NCI-H1694 (cell line): ENCODE measurements at places on chromosomes 6 and 20.
A peak's percentile ranks its signal among the peaks of the same experiment; 100 is the strongest.

GRCh38 chr20:50477239-50477872 lies 32.8 kb upstream of the PTPN1 start:
- no peak for DNase-seq

- DNase-seq = no peak
Measured at GRCh38 chr6:142676027-142676443, 268.9 kb downstream of the HIVEP2 start.

DNA sequence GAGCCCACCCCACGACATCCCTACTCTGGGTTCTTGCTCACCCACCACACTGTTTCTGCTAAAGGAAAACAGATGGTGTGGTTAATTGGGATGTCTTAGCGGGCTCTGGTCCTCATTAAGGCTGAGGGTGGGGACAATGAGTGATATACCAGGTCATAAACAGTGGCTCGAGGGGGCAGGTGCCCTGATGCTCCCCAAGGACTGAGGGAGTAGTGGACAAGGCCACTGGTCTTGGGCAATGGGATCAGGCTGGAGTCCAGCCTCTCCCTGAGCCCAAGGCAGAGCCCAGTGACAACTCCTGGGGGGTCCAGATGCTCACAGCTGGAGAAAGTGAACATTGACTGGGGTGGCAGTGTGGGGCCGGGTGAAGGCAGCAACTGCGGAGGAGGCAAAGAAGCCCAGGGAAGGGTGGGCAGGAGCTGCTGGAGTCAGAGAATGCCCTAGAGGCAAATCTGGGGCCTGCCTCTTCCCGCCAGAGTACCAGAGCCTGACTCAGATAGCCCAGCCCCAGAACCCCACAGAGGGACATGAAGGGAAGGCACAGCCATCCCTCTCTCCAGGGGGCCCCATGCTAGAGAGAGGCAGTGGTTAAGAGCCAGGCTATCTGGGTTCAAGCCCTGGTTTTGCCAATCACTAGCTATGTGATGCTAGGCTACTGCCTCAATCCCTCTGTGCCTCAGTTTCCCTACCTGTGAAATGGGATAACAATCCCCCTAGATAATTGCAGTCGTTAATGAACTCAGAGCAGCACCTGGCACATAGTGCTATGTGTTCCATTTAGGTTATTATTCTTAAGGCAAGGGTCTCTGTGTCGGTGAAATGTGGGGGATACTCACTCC lies 72.3 kb downstream of the MRPL14 start:
- no peak for DNase-seq

GRCh38 chr20:41182296-41183212 lies 45.2 kb downstream of the PLCG1 start:
- DNase-seq = no peak

DNA sequence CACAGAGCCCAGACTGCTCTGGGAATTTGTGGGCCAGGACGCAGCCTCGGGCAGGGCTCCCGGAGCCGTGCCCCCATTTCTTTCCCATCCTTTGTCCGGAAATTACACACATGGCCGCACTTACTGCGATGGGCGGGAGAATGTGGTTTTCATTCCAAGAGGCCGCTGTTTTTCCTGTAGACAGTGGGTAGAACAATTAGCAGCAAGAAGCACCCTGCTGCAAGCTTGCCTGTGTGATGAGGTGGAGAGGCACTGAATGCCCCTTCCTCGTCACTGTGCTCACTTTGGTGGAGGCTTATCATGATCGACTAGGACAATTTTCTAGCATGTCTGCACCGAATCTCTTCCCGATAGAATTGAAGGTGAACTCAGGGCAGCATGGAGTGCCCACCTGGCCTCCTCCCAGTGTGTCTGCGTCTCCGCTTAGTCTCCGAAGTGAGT lies 102.8 kb downstream of the DACT2 start:
- DNase-seq = no peak

- DNase-seq = no peak
Measured at GRCh38 chr20:61451953-61452352, 199.9 kb downstream of the CDH4 start.

GRCh38 chr6:783966-784735 lies 91.2 kb upstream of the EXOC2 start:
- DNase-seq = no peak

DNA sequence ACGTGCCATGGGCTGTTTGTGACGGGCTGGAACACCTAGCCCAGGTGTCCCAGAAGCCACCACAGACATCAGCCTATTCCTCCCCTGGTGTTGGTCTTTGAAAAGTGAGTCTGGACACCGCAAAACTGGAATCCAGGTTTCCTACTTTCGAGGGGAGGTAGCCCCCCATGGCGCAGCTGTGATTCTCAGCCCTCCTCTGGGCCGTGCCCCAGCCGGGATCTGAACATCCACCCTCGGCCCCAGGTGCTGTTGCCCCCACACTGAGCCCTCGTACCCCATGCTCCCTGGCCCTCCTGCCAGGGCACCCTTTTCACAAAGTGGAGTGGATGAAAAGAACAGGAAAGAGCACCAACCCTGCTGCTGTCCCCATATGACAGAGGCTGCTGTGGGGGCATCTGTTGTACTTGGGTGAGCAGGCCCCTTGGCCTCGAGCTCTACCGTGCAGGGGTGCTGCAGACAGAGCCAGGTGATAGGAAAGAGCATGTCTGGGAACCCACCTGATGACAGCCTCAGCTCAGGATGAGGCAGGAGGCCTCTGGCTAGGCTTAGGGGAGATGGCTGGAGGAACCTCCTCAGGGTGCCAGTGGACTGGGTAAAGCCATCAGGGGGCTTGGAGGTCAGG lies 18.8 kb upstream of the MAS1L start:
- no peak for DNase-seq

DNA sequence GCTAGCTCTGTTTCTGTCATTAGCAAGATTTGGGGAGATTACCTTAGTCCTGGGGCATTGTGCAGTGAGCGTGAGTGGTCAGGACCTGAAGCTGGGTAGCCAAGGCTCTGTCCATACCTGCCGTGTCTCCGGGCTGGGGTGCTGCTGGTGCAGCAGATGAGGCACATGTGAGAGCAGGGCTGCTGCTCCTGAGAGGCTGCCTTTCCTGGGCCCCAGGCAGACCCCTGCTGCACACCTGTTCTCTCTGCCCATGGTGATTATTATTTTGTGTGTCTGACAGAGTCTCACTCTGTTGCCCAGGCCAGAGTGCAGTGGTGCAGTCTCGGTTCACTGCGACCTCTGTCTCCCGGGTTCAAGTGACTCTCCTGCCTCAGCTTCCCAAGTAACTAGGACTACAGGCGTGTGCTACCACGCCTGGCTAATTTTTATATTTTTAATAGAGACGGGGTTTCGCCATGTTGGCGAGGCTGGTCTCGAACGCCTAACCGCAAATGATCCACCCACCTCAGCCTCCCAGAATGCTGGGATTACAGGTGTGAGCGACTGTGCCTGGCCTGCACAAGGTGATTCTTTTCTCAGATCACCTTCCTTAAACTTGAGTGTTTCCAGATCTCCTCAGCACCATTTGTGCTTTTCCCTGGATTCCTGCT lies 36.8 kb upstream of the IRF4 start:
- no peak for DNase-seq

DNA sequence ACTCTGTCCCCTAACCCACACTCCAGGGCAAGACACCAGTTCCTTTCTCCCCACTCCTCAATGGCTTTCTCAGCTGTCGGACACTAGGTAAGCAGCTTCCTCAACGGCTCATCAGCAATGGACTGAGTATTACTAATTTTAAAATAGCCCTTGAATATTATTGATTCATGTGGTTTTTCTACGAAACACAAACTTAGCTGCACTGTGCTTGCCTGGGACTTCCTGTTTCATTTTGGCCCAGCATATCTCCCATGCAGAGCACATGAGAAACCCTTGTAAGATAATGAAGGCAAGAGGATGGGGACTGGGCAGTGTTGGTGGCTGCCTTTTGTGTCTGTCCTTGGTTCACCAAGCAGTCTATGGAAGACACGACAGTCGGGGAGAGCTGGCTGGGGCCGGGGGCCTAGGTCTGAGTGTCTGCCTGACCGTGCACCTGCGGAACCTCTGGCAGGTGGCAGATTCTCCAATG lies 48.9 kb downstream of the RNASET2 start:
- DNase-seq = no peak

GRCh38 chr6:169792306-169793015 lies 41.0 kb downstream of the ERMARD start:
- no peak for DNase-seq

- DNase-seq = no peak
Measured at GRCh38 chr20:23178806-23179205, 92.7 kb upstream of the CD93 start.

DNA sequence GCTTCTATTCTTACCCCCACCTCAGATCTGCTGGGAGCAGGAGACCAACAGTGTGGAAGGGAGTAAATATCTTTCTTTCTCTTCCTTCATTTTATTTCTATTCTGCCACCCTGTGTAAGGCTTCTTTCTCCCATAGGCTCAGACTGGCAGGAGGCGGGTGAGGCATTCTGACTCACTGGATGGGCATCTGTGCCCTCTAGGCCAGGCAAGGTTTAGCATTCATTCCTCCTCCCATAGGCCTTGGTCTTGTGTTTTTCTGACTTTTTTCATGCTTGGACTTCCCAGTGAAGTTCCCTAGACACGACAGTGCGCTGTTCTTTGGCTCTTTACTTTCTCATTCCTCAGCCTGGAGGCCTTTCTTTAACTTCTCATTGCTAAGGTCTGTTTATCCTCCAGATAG lies 235.2 kb downstream of the SYNE1 start:
- no peak for DNase-seq

- DNase-seq = no peak
Measured at GRCh38 chr20:32634041-32634805, 39.5 kb downstream of the C20orf203 start.

- DNase-seq = no peak
Measured at GRCh38 chr6:110284855-110285254, 73.3 kb downstream of the METTL24 start.

DNA sequence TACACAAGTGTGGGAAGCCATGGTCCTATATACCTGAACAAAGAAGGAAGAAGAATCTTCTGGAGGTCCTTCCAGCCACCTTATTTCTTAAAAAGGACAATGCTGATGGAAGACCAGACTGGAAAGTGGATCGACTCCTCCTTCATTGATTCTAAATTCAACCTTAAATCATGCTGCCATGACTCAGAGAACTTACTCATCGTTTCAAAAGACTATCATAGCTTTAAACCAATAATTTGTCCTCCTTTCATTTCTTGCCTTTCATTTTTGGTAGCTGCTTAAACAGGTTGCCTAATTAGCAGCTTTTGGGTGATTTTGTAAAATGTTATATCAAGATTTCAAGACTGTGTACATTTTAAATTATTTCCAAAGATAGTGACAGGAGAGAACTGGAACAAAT lies 60.8 kb downstream of the RTN4IP1 start:
- no peak for DNase-seq

- no peak for DNase-seq
Measured at GRCh38 chr6:63395381-63395780, 75.6 kb upstream of the LGSN start.

DNA sequence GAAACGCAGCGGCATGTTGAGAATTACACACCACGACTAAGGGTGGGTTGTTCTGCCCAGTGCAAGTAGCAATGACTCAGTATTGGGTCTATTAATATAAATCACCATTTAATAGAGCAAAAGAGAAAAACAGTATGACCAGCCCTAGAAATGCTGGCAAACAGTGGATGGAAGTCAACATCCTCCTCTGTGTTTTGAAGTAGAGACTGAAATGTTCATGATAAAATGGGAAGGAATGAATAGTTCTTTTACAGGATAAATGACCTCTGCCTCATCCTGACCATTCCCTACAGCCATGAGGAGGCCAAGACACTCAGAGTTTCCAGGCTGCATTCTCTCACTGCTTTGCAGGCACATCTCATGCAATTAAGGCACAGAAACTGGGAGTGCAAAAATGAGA lies 111.8 kb downstream of the PSMB1 start:
- DNase-seq = no peak

DNA sequence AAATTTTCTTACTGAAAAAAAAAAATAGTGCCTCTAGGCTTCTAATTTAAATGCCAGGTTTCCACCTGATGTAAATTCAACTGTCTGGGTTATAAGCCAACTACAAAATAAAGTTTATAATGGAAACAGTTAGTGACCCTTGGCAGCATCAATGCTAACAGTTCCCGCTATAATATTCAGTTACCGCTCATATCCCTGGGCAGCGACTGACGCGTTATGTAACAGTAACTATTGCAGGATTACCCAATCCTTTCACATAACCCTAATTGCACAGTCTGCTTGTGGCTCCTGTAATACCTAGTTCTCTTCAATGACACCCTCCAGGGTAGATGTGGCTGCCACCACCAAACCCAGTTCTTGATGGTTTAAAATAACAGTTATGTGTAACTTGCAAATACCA lies 208.6 kb downstream of the MOXD1 start:
- DNase-seq = no peak

DNA sequence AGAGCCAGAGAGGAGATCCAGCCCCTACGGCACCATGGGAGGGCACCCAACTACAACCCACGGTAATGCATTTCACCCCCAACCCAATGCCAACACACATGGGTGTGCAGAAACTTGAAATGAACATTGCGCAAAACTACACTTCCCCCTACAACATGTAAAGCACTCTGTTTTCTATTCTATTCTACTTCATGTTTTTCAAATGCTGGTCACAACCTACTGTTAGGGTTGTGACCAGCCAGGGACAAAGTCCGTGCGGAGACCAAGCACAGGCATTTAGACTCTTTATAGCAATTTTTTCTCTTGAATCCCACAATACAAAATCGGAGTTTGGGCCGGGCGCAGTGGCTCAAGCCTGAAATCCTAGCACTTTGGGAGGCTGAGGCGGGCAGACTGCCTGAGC lies 90.6 kb downstream of the MRPL14 start:
- no peak for DNase-seq

- DNase-seq = peak; percentile 26
Measured at GRCh38 chr20:24160563-24161281, 172.1 kb upstream of the GGTLC1 start.

DNA sequence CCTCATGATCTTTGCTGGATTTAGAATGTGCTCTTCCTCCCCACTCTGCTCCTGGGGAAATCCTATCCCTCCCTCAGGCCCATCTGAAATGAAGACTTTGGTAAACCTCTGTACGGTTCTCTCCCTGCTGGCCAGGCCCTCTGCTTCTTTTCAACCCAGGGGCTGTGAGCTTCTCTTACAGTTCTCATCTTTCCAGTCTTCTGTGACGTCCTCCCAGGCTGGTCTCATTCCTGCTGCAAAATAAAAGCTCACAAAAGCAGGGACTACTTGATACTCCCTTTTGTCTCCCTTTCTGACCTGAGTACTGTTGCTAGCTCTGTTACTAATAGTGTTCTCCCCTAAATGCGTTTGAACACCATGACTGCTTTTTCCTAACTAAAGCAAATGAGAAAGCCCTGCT lies 46.3 kb downstream of the UNC5CL start:
- no peak for DNase-seq

DNA sequence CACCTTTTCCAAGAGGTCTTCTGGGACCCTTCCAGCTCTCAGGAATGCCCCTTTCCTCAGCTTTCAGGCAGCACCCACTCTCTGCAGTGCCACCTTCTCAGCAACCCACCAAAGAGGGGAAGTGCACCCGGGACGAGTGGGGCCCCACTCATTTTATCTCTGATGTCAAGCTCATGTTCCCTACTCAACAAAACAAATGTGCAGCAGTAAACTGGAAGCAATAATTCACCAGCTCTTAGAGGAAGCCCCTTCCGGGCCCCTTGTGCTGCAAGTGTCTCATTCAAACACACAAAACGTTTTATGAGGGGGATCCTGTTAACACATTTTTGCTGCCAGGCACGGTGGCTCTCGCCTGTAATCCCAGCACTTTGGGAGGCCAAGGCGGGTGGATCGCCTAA lies 13.6 kb downstream of the GFOD1 start:
- no peak for DNase-seq
